ENCODE measurements at places on chromosomes 13 and 19. TPM values are rescaled to one million over a fixed set of nuclear protein-coding genes. Genes with fewer than 3 reads are reported as not detected.

Gene ZNF626
- 16.1 TPM for total RNA-seq

DNA sequence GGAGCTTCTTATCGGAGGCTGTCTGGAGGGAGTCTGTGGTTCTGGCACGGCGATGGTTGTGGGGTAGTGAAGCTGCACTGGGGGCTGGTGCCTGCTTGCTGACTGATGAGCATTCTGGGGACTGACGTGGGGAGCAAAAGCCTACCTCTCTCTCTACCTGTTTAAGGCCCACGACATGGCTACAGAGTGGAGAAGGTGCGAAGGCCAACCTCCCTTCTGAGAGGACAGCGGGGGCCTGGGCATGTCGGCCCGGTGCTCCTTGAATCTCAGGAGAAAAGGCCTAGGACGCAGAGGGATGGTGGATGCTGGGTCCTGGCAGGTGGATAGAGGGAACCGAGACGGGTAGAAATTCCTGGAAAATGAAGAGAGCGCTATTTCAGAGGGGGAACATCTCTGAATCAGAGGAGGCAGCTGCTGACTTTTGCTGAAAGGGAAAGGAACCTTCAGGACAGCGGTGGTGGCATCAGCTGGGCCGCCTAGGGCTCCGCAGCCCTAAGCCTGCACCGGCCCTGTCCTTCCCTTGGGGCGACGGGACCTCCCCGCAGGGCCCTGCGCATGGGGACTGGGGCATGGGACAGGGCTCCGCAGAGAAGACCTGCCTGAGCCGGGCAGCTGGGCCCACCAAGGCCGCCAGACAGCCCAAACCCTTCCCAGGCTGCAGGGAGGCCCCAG is 35.0 kb upstream of the MEDAG start:
- DNase-seq = no peak

DNA sequence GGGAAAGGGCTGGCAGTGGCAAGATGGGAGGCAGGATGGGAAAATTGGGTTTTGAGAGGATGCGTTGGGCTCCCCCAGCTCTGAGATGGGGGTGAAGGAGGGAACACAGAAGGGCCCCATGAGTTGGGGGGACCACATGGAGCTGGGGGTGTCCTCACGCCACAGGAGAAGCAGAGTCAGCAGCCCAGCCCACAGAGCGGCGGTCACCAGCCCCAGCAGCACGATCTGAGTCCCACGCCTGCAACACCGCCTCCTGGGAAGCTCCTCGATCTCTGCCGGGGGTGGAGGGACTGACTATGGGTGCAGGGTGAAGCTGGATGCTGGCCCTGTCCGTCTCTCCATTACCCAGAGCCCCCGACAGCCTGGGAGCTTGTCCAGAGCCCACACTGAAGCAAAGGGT is 3.3 kb downstream of the FCER2 start:
- no peak for DNase-seq

GRCh38 chr13:37360556-37360955 is 238.0 kb downstream of the POSTN start:
- DNase-seq = no peak

DNA sequence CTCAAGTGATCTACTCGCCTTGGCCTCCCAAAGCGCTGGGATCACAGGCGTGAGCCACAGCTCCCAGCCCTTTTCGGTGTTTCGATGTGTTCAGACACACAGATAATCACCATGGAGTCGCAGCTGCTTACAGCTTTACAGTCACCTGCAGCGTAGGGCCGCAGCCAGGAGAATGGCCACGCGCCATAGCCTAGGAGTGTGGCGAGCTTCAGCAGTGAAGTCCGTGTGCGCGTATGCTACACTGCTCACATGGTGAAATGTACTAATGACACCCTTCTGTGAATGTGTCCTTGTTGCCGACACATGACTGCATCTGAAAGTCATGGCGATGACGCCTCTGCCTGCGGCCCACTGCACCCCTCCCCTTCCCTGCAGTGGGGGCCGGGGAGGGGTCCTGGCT is 23.6 kb downstream of the AP3D1 start:
- DNase-seq = no peak

GRCh38 chr13:20288561-20288960 is 56.4 kb upstream of the GJB6 start:
- DNase-seq = no peak

DNA sequence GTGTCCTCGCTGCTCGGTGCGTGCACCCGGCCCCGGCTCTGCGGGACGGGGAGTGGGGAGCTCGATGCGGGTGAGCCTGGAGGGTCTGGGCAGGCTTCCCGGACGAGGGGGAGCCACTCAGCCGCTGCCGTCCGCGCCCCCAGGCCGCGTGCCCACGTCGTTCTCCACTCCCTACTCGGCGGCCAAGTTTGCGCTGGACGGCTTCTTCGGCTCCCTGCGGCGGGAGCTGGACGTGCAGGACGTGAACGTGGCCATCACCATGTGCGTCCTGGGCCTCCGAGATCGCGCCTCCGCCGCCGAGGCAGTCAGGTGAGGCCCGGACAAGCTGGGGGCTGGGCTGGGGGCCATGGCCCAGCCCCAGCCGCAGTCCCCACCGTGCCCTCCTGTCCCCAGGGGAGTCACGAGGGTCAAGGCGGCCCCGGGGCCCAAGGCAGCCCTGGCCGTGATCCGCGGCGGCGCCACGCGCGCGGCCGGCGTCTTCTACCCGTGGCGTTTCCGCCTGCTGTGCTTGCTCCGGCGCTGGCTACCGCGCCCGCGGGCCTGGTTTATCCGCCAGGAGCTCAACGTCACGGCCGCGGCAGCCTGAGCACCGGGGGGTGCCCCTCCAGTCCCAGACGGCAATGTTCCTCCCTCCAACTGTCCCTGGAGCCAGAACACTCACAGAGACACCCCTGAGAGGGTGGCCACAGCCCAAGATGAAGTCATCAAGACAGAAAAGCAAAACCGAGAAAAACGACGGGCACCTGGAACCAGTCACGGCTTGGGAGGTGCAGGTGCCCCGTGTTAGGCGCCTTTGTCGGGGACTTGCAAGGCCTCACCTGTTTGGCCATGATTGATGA is 2.5 kb upstream of the RPL36 start:
- DNase-seq = peak; percentile 76

- DNase-seq = no peak
Observed at GRCh38 chr13:44557986-44558385, 18.1 kb downstream of the TSC22D1 start.

Gene MAU2
- total RNA-seq = 37.1 TPM

DNA sequence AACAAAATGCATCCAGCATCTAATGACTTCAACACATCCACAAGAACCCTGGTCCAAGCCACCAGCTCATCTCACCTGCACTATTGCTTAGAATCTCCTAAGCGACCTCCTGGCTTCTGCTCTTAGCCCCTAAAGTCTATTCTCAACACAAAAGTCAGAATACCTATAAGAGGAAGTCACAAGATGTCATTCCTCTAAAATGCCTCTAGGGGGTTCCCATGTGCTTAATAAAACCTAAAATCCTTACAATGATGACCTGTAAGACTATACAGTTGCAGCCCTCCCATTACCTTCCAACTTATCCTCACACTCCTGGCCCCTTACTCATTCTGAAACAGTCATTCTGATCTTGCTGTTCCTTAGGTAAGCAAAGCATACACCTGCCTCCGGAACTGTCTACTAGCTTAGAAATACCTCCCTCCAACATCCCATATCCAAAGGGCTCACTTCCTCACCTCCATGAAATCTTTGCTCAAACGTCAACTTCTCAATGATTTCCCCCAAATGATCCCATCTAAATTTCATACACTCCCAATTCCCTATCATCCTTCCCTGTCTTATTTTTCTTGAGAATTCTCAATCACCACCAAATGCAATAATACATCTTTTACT is 10.0 kb downstream of the ATP7B start:
- DNase-seq = no peak

- peak; percentile 98 for DNase-seq
Observed at GRCh38 chr19:20167020-20167644, at the start of gene ZNF486. Gene ZNF486 (plus strand): TSS chr19:20167214. CDS start chr19:20167331, 117 bp downstream.

Gene GSX1
- total RNA-seq = not detected

- no peak for DNase-seq
Observed at GRCh38 chr19:41999071-41999877, 5.2 kb upstream of the ATP1A3 start.

GRCh38 chr19:32453736-32454135 is 48.2 kb downstream of the DPY19L3 start:
- DNase-seq = no peak

- DNase-seq = no peak
Observed at GRCh38 chr13:20090349-20090748, 70.5 kb downstream of the GJA3 start.

- DNase-seq = peak; percentile 48
Observed at GRCh38 chr13:113090806-113091205, 14.8 kb upstream of the F7 start.

Gene C19orf85
- not detected for total RNA-seq

GRCh38 chr19:30596813-30597399 is 224.7 kb downstream of the ZNF536 start:
- DNase-seq = no peak

GRCh38 chr13:24220086-24220703 is 59.7 kb downstream of the SPATA13 start:
- no peak for DNase-seq

GRCh38 chr13:24716011-24716410 is 35.8 kb downstream of the ATP12A start:
- no peak for DNase-seq

Gene RFPL4A
- not detected for total RNA-seq

Gene TMEM238
- total RNA-seq = 0.90 TPM

Gene SYNE4
- 0.93 TPM for total RNA-seq

Gene ZNF180
- 6.8 TPM for total RNA-seq

Gene ANGPTL4
- total RNA-seq = 10.4 TPM

- DNase-seq = peak; percentile 49
Observed at GRCh38 chr19:30364866-30365800, 7.1 kb upstream of the ZNF536 start.

Gene EBI3
- 2.0 TPM for total RNA-seq

Gene CACTIN
- 13.0 TPM for total RNA-seq

GRCh38 chr19:20926796-20927195 is 3.7 kb downstream of the ZNF85 start:
- DNase-seq = no peak

DNA sequence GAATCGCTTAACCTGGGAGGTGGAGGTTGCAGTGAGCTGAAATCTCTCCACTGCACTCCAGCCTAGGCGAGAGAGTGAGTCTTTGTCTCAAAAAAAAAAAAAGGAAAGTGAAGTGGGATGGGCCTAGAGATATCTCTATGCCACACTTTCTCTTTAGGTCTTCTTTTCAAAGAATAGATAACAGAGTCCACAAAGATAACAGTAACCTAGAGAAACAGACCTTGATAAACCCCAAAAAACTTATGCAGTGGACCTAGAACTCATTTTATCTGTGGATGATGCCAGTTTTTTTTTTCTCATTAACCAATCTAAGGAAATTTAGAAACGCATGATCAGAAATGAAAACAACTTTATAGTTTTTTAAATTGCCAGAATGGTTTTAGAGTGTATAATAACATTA is 227.4 kb downstream of the LHFPL6 start:
- no peak for DNase-seq

DNA sequence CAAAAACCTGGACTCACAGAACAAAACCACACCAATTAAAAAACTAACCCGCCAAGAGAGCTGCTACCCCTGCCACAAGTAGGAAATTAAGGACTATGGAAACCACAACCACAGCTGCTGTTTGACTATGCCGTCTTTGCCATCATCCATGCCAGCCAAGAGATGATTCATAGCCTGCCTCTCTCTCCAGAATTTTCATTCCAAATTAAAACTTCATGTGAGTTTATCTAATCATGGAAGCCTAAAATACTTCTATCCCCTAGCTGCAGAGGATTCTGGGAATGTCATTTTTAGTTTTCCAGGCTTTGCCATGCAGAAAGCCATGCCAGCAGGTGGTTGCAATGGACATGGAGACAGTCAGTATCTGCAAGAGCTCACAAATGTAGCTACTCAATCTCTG is 27.6 kb upstream of the GTF2F2 start:
- DNase-seq = no peak

DNA sequence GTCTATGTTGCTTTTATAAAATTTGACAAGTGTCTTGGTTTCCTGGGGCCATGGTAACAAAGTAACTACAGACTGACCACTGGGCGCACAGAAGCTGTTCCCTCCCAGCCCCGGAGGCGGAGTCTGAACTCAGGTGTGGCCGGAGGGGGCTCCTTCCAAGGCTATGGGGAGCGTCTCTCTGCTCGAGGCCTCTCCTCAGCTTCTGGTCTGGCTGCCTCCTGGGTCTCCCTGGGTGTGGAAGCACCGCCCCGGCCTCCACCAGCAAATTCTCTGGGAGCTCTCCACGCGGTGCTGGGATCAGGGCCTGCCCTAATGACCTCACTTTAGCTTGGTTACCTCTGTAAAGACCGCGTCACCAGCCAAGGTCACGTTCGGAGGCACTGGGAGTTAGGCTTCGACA is 45.7 kb upstream of the F7 start:
- DNase-seq = peak; percentile 66

Gene PNMA8A
- total RNA-seq = 4.6 TPM

Gene MIA
- total RNA-seq = not detected

Data from posterior vena cava (tissue), 2 donors.